ENCODE measurements at places on chromosomes 11 and 22.

- no peak for DNase-seq
Observed at GRCh38 chr11:65266210-65266609, 4.4 kb downstream of the POLA2 start.

GRCh38 chr11:124193221-124194010 is 10.3 kb downstream of the OR10D3 start:
- DNase-seq, result no peak

- no peak for DNase-seq
Observed at GRCh38 chr11:112963368-112963955, 2.2 kb downstream of the NCAM1 start.

DNA sequence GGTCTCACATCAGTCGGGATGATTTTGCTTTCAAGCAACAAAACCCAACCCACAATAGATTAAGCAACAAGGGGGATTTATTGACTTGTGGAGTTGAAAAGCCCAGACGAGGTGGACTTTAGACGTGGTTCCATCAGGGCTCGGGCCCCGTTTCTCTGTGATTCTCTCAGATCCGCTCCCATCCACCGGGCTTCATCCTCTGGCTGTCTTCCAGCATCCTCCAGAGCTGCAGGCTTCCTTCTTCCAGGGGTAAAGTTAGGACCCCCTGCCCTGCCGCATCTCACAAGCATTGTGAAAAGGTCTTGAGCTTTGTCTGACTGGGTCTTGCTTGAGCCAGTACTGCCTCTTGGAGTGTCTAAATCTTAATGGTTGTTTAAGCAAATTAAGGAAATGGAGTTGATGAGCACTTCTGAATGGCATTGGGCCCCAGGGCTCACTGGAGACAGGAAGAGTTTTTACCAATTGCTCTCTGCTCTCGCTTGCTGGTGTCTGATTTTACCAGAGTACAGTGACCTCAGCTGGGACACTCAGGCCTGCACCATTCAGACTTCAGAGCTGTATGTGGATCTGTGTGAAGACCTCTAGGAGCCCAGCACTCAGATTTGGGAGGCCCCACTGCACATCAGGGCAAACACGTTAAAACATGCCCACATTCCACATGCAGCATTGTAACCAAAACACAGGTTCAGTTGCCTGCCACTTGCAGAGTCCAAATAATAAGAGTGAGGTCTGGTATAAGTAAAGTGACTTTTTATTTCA is 13.5 kb upstream of the FTH1 start:
- DNase-seq, result no peak

DNA sequence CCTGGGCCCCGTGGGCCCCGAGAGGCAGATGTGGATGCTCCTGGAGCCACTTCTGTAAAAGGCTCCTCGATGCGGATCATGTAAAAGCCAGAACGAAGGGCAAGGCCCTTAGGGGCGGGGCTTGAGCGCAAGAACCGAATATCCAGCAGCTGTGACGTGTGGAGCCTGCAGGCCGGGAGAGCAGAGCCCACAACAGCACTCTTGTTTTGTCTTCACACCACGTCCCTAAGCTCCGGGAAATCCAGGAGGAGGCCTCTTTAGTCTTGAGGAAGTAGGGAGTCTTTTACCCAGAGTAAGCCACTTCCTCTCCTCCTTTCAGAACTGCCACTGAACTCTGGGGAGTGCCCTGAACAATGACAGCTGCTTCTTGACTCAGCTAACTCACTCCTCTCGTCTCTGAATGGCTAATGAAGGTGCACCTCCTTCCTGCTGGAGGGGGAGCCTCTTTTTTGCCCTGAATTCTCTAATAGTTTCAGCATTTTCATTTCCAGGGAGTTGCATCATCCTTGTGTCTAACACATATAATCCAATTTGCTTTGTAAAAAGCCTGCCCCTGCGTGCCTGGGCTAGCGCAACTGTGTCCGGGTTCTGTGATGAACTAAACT is 12.5 kb downstream of the L3MBTL2 start:
- no peak for DNase-seq

GRCh38 chr11:9310485-9311090 is 3.8 kb downstream of the TMEM41B start:
- no peak for DNase-seq

DNA sequence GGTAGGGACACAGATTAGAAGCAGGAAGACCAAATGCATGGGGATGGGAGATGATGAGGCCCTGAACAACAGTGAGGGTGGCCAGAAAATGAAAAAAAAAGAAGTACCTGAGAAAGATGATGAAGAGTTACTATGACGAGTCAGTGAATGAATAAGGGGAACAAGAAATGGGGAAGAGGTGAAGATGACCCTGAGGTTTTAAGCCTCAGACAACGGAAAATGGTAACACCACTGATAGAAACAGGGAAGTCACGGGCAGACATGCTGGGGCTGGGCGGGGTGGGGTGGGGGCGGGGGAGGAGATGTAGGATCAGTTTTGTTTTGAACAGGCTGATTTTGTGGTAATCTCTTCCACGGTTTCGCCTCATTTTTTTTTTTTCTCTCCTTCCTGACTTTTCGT is 205.1 kb upstream of the CADM1 start:
- DNase-seq, result no peak

- no peak for DNase-seq
Observed at GRCh38 chr11:128666397-128666796, 27.5 kb upstream of the FLI1 start.

- DNase-seq, result no peak
Observed at GRCh38 chr22:41915035-41915785, at the start of gene SHISA8. Gene SHISA8, minus strand, starts transcription at chr22:41915074. Its CDS starts 407 bp downstream, at chr22:41914667.

- peak; percentile 16 for DNase-seq
Observed at GRCh38 chr11:80980227-80980626, 1539.4 kb upstream of the TENM4 start.

- no peak for DNase-seq
Observed at GRCh38 chr11:29119116-29119515, 897.7 kb downstream of the KCNA4 start.

- DNase-seq, result no peak
Observed at GRCh38 chr11:110529043-110529442, 99.3 kb downstream of the FDX1 start.

GRCh38 chr22:35684270-35684700 is 33.4 kb upstream of the APOL5 start:
- DNase-seq, result no peak

GRCh38 chr11:35662061-35662648 is 420 bp upstream of the TRIM44 start:
- DNase-seq, result no peak

All from H4 (cell line).